ENCODE measurements at places on chromosomes 2 and 18. TPM values are rescaled to one million over a fixed set of nuclear protein-coding genes. Genes with fewer than 3 reads are reported as not detected.

Gene LYG1
- 0.30 TPM for total RNA-seq

Gene NEU4
- 0.40 TPM for total RNA-seq

Gene GAL3ST2
- not detected for total RNA-seq

Gene OTOS
- not detected for total RNA-seq

Gene TMEM200C
- not detected for total RNA-seq

Gene SLC19A3
- not detected for total RNA-seq

Gene LYG2
- total RNA-seq = not detected

- peaks cover 5% of the 10 kb centered on the region for H3K36me3 ChIP-seq
- no peak overlapping the region for H3K4me3 ChIP-seq
- peaks cover 25% of the 10 kb centered on the region for H3K4me1 ChIP-seq
- no peak for DNase-seq
- no peak overlapping the region for H3K27ac ChIP-seq
These were observed 55.2 kb downstream of the SOS1 start for GRCh38 chr2:39065616-39066015.

DNA sequence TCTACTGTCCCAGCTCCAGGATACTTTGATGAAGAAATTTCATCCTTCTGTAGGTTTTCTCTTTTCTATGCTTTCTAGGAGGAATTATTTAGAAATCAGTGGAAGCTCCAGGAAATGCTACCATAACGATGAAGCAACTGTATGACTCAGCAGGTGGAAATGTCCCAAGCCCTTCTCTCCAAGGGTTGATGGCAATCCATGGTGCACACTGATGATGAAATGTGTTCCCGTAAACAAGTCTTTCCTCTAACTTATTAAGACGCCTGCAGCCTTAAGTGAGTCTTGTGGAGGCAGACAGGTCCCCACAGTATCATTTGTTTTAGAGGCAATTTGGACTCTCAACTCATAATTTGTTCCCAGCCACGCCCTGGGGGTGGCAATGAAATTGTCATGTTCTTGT lies 777.6 kb upstream of the SOX11 start:
- no peak for DNase-seq
- H3K27ac ChIP-seq = no peak overlapping the region
- no peaks in the 10 kb centered on the region for H3K27me3 ChIP-seq
- H3K4me1 ChIP-seq = no peaks in the 10 kb centered on the region
- H3K4me3 ChIP-seq = no peak overlapping the region

GRCh38 chr2:195574312-195574711 lies 82.7 kb upstream of the SLC39A10 start:
- peaks cover 47% of the 10 kb centered on the region for H3K4me1 ChIP-seq
- H3K27ac ChIP-seq = no peak overlapping the region
- no peak overlapping the region for H3K4me3 ChIP-seq
- H3K27me3 ChIP-seq = no peaks in the 10 kb centered on the region
- DNase-seq = no peak
- peaks cover 3% of the 10 kb centered on the region for H3K36me3 ChIP-seq

GRCh38 chr2:96578731-96579130 lies 42.2 kb downstream of the ARID5A start:
- no peak overlapping the region for H3K4me3 ChIP-seq
- H3K4me1 ChIP-seq = no peaks in the 10 kb centered on the region
- no peaks in the 10 kb centered on the region for H3K36me3 ChIP-seq
- no peak for DNase-seq
- H3K27me3 ChIP-seq = no peaks in the 10 kb centered on the region

- no peaks in the 10 kb centered on the region for H3K4me1 ChIP-seq
- no peaks in the 10 kb centered on the region for H3K36me3 ChIP-seq
- no peak overlapping the region for H3K27ac ChIP-seq
These were observed 317.3 kb upstream of the TFPI start for GRCh38 chr2:187871506-187871905.

GRCh38 chr2:214604861-214605260 lies 194.0 kb downstream of the VWC2L start:
- no peak for DNase-seq
- no peaks in the 10 kb centered on the region for H3K27me3 ChIP-seq
- H3K4me1 ChIP-seq = no peaks in the 10 kb centered on the region
- no peak overlapping the region for H3K27ac ChIP-seq

DNA sequence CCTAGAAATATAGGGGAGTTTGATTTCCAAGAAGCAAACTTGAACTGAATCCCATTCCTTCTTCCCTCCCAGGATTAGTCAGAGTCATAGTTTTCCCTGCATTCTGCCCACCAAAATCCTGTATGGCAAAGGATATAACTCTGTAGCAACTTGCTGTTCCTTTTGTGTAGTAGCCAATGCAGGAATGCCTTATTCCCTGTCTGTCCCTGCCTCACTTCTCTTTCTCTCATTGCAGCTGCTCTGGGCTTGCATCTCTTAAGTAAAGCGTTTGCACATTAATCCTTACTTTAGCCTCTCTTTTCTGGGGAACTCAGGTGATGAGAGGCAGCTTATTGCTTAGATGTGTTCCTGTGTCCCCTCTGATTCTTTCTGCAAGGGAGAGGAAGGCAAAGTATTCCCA lies 333.1 kb upstream of the VWC2L start:
- H3K27ac ChIP-seq = no peak overlapping the region
- H3K4me3 ChIP-seq = no peak overlapping the region
- no peaks in the 10 kb centered on the region for H3K36me3 ChIP-seq

DNA sequence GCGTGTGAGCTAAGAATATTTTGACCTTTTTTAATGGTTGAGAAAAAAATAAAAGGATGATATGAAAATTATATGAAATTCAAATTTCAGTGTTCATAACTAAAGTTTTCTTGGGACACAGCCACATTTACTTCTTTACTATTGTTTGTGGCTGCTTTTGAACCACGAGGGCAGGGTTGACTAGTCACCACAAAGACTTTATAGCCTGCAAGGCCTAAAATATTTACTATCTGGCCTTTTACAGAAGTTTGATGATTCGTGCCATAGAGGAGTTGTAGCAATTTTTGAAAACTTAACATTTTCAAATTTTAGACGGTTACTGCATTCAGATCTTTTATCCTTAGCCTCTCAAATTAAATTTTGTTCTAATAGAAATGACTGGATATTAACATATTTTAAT lies 69.9 kb downstream of the LIMS1 start:
- no peaks in the 10 kb centered on the region for H3K27me3 ChIP-seq
- H3K27ac ChIP-seq = no peak overlapping the region
- no peak overlapping the region for H3K4me3 ChIP-seq
- H3K36me3 ChIP-seq = peaks cover 2% of the 10 kb centered on the region
- H3K4me1 ChIP-seq = peaks cover 17% of the 10 kb centered on the region

DNA sequence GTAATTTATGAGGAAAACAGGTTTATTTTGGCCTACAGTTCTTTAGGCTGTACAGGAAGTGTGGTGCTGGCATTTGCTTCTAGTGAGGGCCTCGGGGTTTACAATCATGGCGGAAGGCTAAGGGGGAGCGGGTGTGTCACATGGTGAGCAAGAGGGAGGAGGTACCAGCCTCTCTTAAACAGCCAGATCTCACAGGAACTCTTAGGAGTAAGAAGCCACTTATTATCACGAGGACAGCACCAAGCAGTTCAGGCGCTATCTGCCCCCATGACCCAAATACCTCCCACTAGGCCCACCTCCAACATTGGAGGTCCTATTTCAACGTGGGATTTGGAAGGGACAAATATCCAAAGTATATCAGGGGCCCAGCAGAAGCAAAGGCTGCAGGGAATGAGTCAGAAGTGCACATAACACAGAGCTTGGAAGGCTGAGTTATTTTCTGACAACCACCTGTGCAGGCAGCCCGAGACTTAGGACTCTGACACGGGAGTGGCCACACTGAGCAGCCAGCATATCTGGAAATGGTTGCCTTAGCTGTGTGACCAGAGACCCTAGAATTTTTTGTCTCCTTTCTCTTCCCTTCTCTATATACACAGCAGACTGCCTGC lies 170.9 kb downstream of the PRPF40A start:
- H3K4me1 ChIP-seq = no peaks in the 10 kb centered on the region
- no peaks in the 10 kb centered on the region for H3K36me3 ChIP-seq
- no peak for DNase-seq
- no peaks in the 10 kb centered on the region for H3K27me3 ChIP-seq
- no peak overlapping the region for H3K27ac ChIP-seq

DNA sequence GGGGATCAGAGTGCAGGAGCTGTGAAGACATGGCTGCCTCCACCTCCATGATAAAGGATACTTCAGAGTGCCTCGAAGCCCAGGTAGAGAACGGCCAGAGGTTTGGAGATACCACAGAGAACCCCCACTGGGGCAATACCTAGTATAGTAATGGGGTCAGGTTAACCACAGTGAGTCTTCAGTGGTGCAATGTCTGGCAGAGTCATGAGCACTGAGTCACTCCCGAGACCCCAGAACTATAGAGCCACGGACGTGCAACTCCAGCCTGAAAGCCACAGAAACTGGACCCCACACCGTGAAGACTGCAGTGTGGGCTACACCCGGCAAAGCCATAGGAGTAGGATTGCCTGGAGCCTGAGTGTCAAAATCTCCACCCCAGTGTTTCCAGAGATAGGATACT lies 746.6 kb downstream of the CBLN2 start:
- no peak for DNase-seq
- H3K27me3 ChIP-seq = no peaks in the 10 kb centered on the region
- H3K36me3 ChIP-seq = no peaks in the 10 kb centered on the region
- H3K4me1 ChIP-seq = no peaks in the 10 kb centered on the region
- H3K27ac ChIP-seq = no peak overlapping the region

- DNase-seq = no peak
- no peak overlapping the region for H3K4me3 ChIP-seq
- H3K27me3 ChIP-seq = no peaks in the 10 kb centered on the region
- H3K4me1 ChIP-seq = peaks cover 12% of the 10 kb centered on the region
- no peak overlapping the region for H3K27ac ChIP-seq
These were observed 245.5 kb upstream of the KCNJ3 start for GRCh38 chr2:154452906-154453493.

- H3K4me3 ChIP-seq = no peak overlapping the region
- H3K4me1 ChIP-seq = no peaks in the 10 kb centered on the region
- no peak overlapping the region for H3K27ac ChIP-seq
These were observed 196.1 kb downstream of the EIPR1 start for GRCh38 chr2:3181416-3182010.

DNA sequence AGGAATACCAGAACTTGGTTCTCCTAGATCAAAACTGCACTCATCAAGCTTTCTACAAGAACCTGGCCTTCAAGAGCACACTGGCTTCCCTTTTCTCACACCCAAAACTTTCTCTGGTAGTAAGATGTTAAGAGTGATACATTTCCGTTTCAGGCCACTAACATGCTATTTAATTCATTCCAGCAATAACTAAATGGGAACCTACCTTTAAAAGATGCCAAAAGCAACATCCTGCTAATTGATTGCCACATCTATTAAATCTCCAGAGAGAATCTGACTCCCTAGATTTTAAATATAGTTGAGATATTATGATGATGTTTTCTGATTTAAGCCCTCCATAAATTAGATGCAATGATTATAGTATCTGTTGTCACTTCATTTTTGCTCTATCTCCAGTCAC lies 71.6 kb downstream of the KCTD18 start:
- H3K4me3 ChIP-seq = no peak overlapping the region
- H3K36me3 ChIP-seq = no peaks in the 10 kb centered on the region
- no peaks in the 10 kb centered on the region for H3K27me3 ChIP-seq
- no peak for DNase-seq
- no peak overlapping the region for H3K27ac ChIP-seq
- H3K4me1 ChIP-seq = no peaks in the 10 kb centered on the region

DNA sequence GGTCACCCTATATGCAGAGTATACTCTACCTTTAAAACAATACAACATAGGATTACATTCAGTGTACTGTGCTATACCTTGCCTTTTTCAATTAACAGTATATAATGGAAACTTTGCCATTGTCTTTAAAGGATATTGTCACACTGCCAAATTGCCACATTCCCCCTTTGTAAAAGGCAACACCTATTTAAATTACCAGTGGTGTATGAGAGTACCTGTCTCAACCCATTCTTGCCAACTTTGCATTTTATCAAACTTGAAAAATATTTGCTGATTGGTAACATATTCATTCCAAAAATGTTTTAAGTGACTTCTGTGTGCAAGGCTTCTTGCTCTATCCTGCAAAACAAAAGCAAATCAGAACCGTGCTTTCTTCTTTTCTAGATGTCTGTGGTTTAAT lies 92.9 kb downstream of the FMNL2 start:
- H3K4me1 ChIP-seq = no peaks in the 10 kb centered on the region
- no peaks in the 10 kb centered on the region for H3K36me3 ChIP-seq
- no peak overlapping the region for H3K4me3 ChIP-seq
- H3K27me3 ChIP-seq = no peaks in the 10 kb centered on the region
- no peak overlapping the region for H3K27ac ChIP-seq

GRCh38 chr2:162308747-162309503 lies 9.6 kb downstream of the IFIH1 start:
- H3K27me3 ChIP-seq = no peaks in the 10 kb centered on the region
- H3K4me1 ChIP-seq = peaks cover 41% of the 10 kb centered on the region
- no peak overlapping the region for H3K27ac ChIP-seq
- peaks cover 20% of the 10 kb centered on the region for H3K36me3 ChIP-seq
- no peak for DNase-seq

DNA sequence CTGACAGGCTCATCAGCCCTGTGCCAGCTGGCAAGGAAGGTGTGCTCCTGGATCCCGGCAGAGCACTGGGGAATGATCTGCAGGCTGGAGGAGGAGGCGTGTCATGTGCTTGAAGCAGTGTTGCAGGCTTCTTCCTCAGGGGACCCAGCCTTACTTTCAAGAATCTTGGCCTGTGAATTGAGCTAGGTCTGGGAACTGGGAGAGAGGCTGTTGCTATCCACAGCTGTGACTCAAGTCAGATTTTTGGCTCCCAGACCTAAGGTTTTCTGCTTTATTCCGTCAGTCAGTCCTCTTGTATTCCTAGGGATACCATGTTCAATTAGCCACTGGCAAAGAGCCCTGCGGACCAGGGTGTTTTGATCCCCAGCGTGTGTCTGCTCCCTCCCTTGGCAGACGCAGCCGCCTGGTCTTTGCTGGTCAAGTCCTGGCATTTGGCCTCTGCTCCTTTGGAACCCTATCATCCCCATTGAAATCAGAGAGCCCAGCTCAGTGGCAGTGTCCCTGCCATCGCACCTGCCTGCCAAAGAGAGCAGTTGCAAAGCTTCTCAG lies 32.4 kb downstream of the ASB1 start:
- H3K4me1 ChIP-seq = peaks cover 4% of the 10 kb centered on the region
- no peaks in the 10 kb centered on the region for H3K27me3 ChIP-seq

All from activated naive CD8-positive, alpha-beta T cell treated with anti-CD3 and anti-CD28 coated beads for 36 hours (primary cell).